ENCODE measurements at places on chromosomes 7 and 10. TPM values are rescaled to one million over a fixed set of nuclear protein-coding genes. Genes with fewer than 3 reads are reported as not detected.

- H3K27me3 ChIP-seq, result no peaks in the 10 kb centered on the region
- H3K4me3 ChIP-seq, result no peak overlapping the region
- no peaks in the 10 kb centered on the region for H3K4me1 ChIP-seq
- H3K36me3 ChIP-seq, result no peaks in the 10 kb centered on the region
- H3K27ac ChIP-seq, result no peak overlapping the region
These were observed 725.1 kb downstream of the SORCS1 start for GRCh38 chr10:106439366-106439765.

DNA sequence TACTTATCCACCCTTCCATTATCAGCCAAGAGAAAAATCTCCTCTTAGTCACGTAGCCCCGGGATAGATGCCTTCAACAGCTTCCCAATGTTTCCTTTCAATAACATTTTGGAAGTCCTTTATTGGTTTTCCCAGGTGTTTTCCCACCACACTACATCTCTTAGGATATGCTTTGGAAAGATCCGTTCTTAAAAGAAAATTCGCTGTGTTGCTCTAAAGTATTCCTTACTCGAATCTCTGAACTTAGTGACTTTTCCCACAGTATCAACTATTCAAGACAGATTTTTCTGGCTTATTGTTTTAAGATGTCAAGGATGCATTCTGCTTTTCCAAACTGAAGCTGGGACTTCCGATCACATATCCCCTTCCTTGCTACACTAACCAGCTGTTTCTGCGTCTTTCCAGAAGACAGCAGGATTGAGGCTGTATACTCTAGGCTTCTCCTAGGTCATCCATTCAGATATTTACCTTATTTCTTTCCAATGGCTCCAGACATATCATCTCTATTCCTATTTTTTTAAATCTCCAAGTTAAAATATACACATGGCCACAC lies 36.5 kb upstream of the SVIL start:
- DNase-seq, result no peak
- no peaks in the 10 kb centered on the region for H3K36me3 ChIP-seq
- no peak overlapping the region for H3K27ac ChIP-seq
- H3K27me3 ChIP-seq, result no peaks in the 10 kb centered on the region
- no peak overlapping the region for H3K4me3 ChIP-seq

CDNF gene
- total RNA-seq, result 4.4 TPM

- no peak for DNase-seq
- H3K36me3 ChIP-seq, result no peaks in the 10 kb centered on the region
- H3K4me3 ChIP-seq, result no peak overlapping the region
These were observed 63.9 kb downstream of the WDFY4 start for GRCh38 chr10:48748573-48748972.

GRCh38 chr10:74071157-74071556 lies 73.2 kb downstream of the VCL start:
- no peak overlapping the region for H3K4me3 ChIP-seq
- no peak overlapping the region for H3K27ac ChIP-seq
- no peaks in the 10 kb centered on the region for H3K36me3 ChIP-seq
- no peak for DNase-seq
- H3K4me1 ChIP-seq, result peaks cover 7% of the 10 kb centered on the region
- H3K27me3 ChIP-seq, result no peaks in the 10 kb centered on the region

DNA sequence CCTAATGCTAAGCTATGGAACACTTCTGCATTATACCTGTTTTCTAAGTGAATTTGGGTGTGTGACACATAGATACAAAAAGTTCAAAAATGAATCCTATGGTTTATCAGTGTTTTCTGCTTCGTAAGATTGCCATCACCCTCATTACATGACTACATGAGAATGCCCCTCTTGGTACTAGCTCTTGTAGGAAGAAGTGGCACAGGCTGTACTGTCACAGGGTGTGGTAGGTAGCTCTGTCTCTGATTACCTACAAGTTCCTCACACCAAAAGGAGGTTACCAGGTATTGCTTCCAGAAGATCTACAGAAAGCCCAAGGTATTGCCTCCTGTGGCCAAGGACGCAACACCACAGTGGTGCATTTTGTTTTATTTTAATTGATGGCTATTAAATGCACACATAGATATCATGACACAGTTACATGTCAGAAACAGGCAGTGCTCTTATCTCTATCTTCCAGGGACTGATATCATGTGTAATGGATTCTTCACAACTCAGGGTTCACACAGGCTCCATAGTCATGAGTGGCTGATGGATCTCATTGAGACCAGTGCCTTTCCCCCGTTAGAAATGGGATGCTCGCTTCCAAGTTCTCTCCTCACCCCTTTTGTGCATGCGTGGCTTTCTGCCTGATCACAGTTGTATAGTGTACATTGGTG lies 6.6 kb downstream of the OPTN start:
- H3K27ac ChIP-seq, result peak overlapping the region; percentile 73
- no peak for DNase-seq
- H3K4me3 ChIP-seq, result no peak overlapping the region
- no peaks in the 10 kb centered on the region for H3K27me3 ChIP-seq
- H3K36me3 ChIP-seq, result no peaks in the 10 kb centered on the region
- peaks cover 25% of the 10 kb centered on the region for H3K4me1 ChIP-seq

DNA sequence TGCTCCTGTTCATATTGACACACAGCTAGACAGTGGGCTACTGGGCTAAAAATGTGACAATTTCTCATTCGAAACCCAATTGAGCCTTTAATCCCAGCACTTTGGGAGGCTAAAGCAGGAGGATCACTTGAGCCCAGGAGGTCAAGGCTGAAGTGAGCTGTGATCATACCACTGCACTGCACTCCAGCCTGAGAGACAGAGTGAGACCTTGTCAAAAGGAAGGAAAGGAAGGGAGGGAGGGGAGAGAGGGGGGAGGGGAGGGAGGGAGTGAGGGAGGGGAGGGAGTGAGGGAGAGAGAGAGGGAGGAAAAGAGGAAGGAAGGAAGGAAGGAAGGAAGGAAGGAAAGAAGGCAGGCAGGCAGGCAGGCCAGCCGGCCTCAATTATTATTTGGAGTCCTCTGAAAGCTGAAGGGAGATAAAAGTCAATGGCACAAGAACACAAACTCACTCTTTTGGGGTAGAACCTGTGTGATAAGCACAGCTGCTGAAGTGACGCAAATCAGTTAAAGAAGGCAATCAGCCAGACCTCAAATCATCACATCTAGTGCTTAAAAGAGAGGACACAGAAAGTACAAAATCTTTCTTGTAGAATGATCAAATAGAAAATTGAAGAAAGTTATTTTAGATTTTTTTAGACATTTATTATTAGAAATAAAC lies 98.1 kb downstream of the CCDC71L start:
- H3K4me1 ChIP-seq, result no peaks in the 10 kb centered on the region
- H3K36me3 ChIP-seq, result no peaks in the 10 kb centered on the region
- no peaks in the 10 kb centered on the region for H3K27me3 ChIP-seq

- no peaks in the 10 kb centered on the region for H3K36me3 ChIP-seq
- H3K4me3 ChIP-seq, result peak overlapping the region; percentile 60
- peak; percentile 70 for DNase-seq
- no peaks in the 10 kb centered on the region for H3K27me3 ChIP-seq
These were observed 580 bp downstream of the ZNF775 start for GRCh38 chr7:150379441-150380379.

- H3K27me3 ChIP-seq, result no peaks in the 10 kb centered on the region
- H3K4me1 ChIP-seq, result no peaks in the 10 kb centered on the region
- DNase-seq, result no peak
- no peaks in the 10 kb centered on the region for H3K36me3 ChIP-seq
These were observed 390.0 kb upstream of the MKI67 start for GRCh38 chr10:128516180-128516579.

GRCh38 chr10:31782701-31783100 lies 145.9 kb downstream of the ARHGAP12 start:
- H3K36me3 ChIP-seq, result no peaks in the 10 kb centered on the region
- H3K27me3 ChIP-seq, result no peaks in the 10 kb centered on the region
- DNase-seq, result no peak
- H3K4me1 ChIP-seq, result no peaks in the 10 kb centered on the region

- no peak for DNase-seq
- peak overlapping the region; percentile 73 for H3K27ac ChIP-seq
- no peaks in the 10 kb centered on the region for H3K36me3 ChIP-seq
- H3K4me1 ChIP-seq, result peaks cover 4% of the 10 kb centered on the region
These were observed 364 bp downstream of the ZNF518A start for GRCh38 chr10:96130326-96130995.

DNA sequence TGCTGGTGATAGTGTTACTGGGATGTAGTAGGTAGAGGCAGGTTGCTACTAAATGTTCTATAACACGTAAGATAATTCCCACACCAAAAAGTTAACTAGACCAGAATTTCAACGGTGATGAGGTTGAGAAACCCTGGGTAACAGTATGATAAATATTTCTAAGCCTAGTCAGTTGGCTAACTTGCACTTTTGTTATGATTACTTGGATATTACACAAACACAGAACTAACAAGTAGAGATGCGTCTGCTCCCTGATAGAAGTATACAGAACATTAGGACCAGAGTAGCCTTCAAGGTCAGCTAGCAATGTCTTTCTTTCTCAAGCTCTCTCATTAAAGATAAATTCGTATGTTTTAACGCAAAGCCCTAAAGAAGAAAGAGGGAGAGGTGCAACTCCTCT lies 86.2 kb upstream of the FZD8 start:
- H3K4me3 ChIP-seq, result no peak overlapping the region
- no peaks in the 10 kb centered on the region for H3K36me3 ChIP-seq
- H3K27ac ChIP-seq, result no peak overlapping the region
- no peaks in the 10 kb centered on the region for H3K27me3 ChIP-seq

PDK4 gene
- 481 TPM for total RNA-seq

DNA sequence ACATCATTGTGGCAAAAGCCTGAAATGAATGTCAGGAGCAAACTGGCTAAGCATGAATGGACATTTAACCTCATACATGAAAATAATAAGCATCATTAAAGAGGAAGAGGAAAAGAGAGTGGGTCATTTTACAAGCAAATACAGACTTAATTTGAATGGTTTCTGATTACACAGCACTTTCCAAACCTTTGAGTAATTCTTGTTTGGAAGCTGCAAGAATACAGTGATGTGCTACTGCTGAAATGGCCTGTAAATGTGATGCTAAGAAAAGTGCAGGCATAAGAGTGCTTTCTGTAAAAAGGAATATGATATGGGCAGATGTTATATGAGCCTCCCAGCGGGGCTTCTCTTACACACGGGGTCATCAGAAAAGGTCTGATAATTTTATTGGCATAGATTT lies 30.2 kb downstream of the TAS2R16 start:
- H3K4me3 ChIP-seq, result no peak overlapping the region
- no peaks in the 10 kb centered on the region for H3K36me3 ChIP-seq
- no peak overlapping the region for H3K27ac ChIP-seq
- no peaks in the 10 kb centered on the region for H3K27me3 ChIP-seq

DNA sequence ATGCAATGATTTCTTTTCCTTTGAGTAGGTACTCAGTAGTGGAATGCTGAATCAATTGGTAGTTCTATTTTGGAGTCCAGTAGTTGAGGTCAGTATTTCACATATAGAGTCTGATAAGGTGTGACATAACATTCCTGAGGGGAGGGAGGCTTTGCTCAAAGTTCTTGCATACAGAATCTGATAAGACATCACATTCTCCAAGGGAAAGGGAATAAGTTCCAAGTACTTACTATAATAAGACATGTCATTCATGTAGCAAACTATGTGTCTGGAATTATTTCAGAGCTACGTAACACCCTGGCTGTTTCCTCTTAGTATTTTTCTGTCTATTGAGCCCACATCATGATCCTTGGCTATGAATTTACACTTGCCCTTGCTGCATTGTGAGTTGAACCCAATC lies 74.3 kb upstream of the POM121L12 start:
- H3K4me1 ChIP-seq, result peaks cover 5% of the 10 kb centered on the region
- no peak for DNase-seq
- H3K4me3 ChIP-seq, result no peak overlapping the region

- no peaks in the 10 kb centered on the region for H3K4me1 ChIP-seq
- no peaks in the 10 kb centered on the region for H3K36me3 ChIP-seq
- no peaks in the 10 kb centered on the region for H3K27me3 ChIP-seq
- DNase-seq, result no peak
- no peak overlapping the region for H3K27ac ChIP-seq
- H3K4me3 ChIP-seq, result no peak overlapping the region
These were observed 18.9 kb upstream of the PNLIPRP3 start for GRCh38 chr10:116408719-116409118.

DNA sequence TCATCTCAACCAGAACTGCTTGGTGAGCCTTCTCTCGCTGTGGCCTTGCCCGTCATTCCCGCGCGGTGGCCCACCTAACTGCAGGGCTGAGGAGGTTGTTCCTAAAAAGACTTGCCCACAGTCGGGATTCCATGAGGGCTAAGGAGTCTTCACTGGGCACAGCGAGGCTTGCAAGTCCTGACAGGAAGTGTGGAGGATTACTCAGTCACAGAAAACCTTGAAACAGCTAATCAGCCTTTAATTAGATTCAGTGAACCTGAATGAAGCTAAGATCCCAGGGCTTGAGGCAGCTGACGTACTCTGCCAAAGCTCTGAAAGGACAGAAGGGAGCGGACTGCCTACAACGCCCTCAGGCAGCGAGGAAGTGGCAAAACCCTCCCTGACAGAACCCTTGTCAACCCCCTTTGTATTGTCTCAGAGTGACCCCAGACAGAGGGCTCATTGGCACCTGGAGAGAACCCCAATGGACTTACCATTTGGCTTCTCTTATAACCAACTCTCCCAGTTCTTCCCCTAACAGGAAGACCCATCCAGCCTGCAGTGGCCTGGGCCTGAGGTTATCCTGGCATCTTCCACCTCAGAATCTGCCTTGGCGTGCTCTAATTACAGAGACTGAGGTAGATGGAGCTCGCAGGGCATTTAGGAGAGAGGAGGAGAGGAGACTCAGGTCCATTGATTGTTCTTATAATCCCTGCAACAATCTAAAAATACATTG lies 2.5 kb upstream of the LAMB4 start:
- H3K36me3 ChIP-seq, result no peaks in the 10 kb centered on the region
- no peak for DNase-seq
- no peak overlapping the region for H3K4me3 ChIP-seq
- H3K4me1 ChIP-seq, result no peaks in the 10 kb centered on the region

DNA sequence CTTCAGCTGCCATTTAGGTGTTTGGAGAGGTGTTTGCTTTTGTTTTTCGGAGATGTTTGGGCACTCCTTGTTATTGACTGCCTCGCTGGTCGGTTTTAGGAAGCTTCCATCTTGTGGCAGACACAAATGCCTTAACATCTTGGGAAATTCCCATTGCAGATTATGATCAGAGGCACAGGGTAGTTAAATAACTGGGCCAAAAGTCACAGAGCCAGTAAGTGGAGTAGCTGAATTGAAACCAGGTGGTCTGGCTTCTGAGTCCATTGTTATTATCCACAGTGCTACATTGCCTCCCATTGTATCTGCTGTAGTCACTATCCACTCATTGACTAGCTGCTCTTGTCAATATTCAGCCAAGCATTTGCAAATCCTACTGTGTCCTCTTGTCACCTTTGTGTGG lies 138.2 kb upstream of the PLPP4 start:
- DNase-seq, result no peak
- H3K27ac ChIP-seq, result no peak overlapping the region
